ENCODE measurements at places on chromosomes 5 and 9.

DNA sequence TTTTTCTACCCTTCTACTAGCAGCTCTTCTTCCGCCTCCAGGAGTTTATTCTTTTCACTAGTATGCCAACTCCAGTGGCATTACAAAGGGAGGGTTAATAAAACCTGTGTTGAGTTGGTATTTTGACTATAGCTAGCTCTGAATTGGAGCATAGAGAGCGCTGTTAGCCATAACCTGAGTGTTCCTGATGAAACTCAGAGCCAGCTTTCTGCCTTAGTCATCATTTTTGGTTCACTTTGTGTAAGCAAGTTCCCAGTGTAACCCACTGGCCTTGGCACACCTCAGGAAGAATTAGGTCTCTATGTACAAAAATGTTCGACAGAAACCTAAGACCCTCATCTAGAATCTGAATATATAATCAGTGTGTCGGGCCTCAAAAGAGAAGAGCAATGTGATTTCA, 238.9 kb downstream of the NR3C1 start:
- no peak for DNase-seq

DNA sequence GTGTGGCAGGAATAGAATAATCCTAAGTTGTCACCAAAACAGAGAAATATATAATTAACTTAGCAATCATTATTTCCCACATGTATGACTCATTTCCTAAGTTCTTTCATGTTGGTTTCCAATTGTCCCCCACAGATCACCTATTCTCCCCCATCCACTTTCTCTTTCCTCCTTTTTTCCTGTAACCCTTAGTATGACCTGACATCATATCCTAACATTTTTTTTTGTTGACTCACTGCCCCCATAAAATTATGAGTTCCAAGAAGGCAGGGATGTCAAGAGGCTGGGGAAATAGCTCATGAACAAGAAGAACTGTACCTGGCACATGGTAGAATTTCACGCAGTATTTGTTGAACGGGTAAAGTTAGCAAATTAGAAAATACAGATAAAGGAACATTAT, 186.7 kb downstream of the DCP2 start:
- no peak for DNase-seq

DNA sequence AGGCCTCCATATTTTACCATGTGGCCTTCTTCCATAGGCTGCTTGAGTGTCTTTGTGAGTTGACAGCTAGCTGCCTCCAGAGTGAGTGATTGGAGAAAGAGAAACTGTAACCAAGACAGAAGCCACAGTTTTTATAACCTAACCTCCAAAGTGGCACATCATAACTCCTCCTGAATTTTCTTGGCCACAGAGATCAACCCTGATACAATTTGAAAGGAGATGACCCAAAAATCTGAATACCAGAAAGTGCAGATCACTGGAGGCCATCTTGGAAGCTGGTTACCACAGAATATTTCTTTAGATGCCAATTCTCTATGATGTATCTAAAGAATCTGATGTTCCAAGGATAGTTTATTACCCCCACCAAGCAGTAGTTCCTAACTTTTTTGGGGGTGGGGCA, 254.3 kb upstream of the PDE4D start:
- no peak for DNase-seq

GRCh38 chr9:72858089-72858912, 94.6 kb downstream of the ALDH1A1 start:
- DNase-seq: no peak

DNA sequence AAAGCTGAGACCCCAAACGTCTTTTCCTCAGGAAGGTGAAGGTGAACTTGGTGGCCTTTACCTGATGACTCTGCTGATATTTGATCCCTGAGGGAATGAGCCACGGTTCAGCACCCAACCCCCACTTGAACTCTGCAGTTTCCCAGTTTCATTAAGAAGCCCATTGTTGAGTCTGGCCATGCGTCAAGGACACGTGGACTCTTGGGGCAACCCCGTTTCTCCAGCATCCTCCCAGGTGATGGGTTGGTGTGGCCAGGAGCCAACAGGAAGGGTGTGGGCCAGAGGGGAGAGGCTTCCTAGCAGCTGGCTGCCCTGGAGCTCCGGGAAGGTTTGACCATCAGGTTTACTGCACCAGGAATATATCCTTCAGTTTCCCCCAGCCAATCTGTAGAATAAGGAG, 59.5 kb upstream of the GNE start:
- no peak for DNase-seq

DNA sequence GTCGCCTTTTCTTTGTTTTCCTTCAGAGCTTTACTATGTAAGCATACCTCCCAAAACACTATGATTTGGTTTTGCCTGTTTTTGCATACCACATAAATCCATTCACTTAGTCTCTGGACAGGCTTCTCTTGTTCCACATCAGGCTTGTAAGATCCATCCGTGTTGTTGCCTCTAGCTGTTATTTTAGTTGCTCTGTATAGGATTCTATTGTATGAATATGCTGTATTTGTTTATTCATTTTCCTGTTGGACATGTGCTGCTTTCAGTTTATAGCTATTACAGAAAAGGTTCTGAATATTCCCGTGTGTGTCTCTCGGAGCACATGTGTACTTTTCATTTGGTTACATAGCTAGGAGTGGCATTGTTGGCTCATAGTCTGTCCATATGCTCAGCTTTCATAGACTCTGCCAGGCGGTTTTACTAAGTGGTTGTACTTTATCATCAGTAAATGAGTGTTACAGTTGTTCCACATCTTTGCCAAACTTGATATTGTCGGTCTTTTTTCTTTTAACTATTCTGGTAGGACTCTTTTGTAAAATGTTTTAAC, 41.8 kb downstream of the NUP214 start:
- DNase-seq: no peak

DNA sequence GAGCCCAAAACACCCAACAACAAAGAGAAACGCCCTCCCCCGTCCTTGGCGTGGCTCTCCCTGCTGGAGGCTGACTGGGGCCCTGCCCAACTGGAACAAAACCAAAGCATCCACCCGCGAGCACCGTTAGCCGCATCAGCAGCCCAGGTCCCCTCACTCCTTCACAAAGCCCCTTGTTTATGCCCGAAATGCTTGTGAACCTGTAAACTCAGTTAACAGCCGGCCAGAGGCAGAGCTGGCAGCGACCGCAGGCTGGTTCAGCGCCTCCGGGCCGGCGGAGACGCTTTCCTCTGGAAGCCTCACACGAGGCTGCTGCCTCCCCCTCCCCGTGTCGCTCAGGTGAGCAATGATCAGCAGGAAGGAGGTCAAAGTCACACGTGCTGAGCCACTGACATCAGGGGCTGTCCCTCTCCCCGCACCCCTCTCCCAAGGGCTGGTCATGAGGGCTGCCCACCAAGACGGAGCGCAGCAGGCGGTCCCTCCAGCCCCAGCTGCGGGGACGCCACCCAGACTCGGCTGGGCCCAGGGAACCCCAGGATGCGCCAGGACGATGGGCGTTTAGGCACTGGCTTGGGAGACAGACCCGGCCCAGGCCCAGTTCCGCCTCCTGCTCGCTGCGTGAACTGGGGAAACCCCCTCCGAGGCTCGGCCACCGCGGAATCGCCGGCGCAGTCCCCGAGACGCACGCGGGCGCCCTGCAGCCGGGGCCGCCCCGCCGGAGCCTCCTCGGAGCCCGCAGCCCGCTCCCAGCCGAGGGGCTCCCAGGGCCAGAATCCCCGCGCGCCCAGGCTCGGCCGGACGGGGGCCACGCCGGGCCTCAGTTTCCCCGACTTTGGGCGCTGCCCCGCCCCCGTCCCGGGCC, 563 bp downstream of the SNAPC4 start:
- DNase-seq: no peak

DNA sequence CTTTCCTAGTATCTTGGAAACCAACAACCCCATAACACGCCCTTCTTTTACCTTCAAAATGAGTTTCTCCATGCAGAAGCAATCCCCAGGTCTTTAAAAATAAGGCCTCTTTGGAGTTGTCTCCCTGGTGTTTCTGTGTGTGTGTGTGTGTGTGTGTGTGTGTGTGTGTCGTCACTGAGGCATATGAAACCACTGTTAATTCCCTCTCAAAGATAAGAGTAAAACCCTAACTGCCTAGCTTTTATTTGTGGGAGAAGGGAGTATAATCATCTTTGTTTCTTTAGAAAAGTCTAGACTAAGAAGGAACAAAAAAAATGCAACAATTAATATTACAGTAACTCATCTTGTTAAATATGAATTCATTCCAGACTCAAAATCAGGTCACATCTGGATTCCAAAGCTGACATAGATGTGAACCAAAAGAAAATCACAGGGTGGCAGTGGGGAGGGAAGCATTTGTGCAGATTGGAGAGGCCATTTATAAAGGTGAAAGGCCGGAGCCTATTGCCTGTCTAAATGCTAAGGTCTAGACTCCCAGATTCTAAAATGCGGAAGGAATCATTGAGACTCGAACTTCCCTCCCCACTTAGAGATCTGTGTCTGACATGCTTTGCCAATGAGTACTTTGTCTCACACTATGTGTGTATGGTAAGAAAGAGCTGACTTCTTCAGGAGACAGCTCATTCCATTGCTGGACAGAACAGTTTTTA, 91.4 kb downstream of the ZNF366 start:
- no peak for DNase-seq

- no peak for DNase-seq
Measured at GRCh38 chr9:104923289-104923688, 4.7 kb downstream of the ABCA1 start.

DNA sequence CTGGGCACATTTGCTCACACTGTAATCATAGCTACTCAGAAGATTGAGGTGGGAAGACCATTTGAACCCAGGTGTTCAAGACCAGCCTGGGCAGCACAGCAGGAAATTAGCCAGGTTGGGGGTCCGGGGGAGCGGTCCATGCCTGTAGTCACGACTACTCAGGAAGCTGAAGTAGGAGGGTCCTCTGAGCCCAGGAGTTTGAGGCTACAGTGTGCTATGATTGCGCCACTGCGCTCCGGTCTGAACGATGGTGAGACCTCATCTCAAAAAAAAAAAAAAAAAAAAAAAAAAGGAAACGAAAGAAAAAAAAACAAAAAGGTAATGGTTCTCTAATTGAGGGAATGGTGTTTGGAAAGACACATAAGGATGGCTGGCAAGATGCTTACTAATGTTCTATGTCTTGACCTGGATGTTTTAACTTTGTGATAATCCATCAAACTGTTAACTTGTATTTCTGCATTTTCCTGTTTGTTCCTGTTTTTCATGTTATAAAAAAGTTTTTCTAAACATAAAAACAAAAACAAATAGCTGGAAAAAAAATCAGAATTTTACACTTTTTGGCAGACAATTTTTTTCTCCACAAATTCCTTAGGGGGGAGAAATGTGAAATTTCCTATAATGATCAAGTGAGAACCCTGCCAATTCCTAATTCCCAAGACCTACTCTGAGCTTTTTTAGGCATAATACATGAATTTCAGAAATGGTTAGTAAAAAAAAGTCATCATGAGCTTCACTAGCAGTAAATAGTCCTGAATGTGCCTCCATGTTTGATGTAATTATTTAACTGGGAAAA, 96.9 kb downstream of the DENND1A start:
- DNase-seq: no peak

- DNase-seq: no peak
Measured at GRCh38 chr9:114081441-114082016, 3.4 kb upstream of the AMBP start.

- no peak for DNase-seq
Measured at GRCh38 chr5:156755421-156756087, 94.5 kb upstream of the PPP1R2B start.

DNA sequence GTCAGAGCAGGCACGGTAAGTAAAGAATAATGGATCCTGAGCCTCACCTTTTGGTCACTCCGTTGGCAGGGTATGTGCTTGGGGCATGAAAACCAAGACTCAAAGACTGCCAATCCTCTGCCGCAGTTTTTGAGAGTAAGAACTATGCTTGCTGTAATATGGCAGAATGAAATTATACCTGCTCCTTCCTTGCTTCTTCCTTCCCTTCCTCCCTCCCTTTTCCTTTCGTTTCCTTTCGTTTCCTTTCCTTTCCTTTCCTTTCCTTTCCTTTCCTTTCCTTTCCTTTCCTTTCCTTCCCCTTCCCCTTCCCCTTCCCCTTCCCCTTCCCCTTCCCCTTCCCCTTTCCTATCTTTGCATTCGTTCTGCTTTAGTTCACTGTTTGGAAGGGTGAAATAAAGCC, 43.9 kb downstream of the SH3GL2 start:
- DNase-seq: no peak

DNA sequence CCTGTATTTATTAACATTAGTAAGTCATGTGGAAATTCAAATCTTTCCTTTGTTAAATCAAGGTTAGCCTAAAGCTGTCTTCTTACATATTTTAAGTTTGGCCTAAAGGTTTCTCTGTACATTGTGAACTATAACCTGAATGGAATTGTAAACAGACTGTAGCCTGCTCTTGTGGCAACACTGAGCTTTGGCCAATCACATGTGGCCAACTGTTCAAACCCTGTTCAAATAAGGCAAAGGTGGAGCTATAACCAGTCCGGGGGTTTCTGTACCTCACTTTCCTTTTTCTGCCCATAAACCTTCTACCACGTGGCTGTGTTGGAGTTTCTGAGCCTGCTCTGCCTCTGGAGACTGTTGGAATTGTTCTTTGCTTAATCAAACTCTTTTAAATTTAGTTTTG, 3.3 kb upstream of the HAPLN1 start:
- no peak for DNase-seq

GRCh38 chr9:114273461-114273881, 49.4 kb upstream of the ORM1 start:
- no peak for DNase-seq

- DNase-seq: no peak
Measured at GRCh38 chr9:22204240-22204639, 195.1 kb upstream of the CDKN2B start.

DNA sequence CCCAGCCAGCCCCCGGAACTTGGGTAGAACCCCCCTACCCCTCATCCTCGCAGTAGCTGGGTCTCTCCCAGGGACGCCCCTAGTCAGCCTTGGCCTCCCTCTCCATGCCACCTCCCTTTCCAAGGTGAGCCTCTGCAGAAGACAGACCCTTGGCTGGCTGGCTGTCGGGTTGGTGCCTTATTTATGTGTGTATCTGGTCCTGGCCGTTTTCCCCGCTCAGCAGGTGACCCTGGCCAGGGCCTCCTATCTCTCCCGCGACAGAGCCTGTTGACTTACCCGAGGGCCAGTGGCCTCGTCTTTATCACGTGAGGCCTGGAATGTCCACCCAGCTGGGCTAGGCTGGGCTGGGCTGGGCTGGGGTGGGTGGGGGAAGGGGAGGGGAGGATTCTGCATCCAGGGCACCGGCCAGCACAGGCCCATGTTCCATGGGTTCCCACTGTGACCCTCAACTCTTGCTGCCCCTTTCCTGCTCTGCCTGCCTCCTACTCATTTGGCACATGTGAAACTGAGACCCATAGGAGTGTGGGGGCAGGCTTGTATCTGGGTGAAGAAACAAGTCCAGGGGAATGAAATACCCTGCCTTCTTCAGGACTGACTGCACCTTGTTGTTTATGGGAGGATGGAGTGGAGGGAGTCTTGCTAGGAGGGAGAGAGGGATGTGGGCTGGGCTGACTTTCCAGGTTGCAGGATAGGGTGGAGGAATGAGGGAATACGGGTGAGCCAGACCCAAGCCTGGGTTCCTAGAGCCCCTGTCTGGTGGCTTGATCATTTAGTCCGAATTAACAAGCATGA, 3.1 kb downstream of the CXXC5 start:
- no peak for DNase-seq

DNA sequence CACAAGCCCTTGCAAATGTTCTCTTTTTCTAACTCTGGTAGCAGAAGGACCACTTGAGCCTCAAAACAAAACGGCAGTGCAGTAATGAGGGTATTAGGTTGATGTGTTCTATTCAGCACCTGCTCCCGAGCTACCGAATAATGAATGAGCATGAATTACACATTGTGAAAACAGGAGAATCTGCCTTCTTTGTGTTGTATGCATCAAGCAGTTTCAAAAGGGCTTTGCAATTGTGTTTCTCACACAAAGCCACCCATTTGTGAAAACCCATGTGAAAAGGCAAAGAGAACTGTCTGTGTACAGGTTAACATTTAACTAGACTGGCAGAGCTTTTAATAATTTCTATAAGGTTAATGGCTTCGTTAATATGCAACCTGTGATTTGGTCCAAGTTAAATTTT, 97.8 kb downstream of the STK32A start:
- no peak for DNase-seq
